PC-9 (cell line): ENCODE measurements at places on chromosomes 1 and 21. TPM values are rescaled to one million over a fixed set of nuclear protein-coding genes. Genes with fewer than 3 reads are reported as not detected.
A peak's percentile ranks its signal among the peaks of the same experiment; 100 is the strongest.

Gene CCDC185
- not detected in 2 replicates for total RNA-seq

- no peak for DNase-seq
Measured at GRCh38 chr1:1227386-1227785, 4.4 kb downstream of the SDF4 start.

GRCh38 chr1:232952514-232953499 is 2.4 kb downstream of the NTPCR start:
- DNase-seq, result peak; percentile 23

- DNase-seq, result no peak
Measured at GRCh38 chr1:212613440-212614335, 5.1 kb downstream of the ATF3 start.

DNA sequence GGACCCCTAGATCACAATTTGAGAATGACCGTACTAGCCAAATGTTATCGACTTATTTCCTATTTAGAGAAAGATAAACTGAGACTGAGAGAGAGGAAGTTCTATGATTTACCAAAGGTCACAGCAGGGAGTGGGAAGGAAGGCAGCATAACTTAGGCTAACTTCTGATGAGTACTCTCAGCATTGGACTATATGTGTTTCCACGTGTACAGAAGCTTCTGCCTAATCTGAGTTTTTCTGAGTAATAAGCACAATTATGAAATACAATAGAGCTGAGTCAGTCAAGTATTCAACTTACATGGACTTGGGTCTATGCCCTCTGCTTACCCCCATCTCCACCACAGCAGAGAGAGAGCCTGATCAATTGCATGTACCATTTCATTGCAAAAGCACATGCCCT is 88.1 kb upstream of the HIVEP3 start:
- DNase-seq, result no peak

DNA sequence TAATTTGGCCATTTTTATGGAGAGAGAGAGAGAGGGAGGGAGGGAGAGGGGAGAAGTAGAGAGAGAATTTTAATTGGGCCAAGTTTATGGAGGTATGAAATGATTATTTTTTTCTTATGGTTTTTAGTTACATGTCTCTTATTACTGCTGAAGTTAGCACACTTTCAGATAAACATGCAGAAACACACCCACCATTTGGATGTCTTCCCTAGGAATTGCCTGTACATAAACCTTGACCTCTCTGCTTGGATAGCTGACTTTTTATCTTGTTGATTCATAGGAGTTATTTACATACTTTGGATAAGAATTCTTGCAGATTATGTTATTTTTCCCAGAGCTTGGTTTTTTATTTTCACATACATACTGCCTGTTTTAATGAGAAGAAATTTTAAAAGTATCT is 310.2 kb upstream of the ADAMTS5 start:
- no peak for DNase-seq

Gene S100A7
- not detected in 2 replicates for total RNA-seq

- no peak for DNase-seq
Measured at GRCh38 chr1:117142200-117142599, 20.7 kb upstream of the TRIM45 start.

Gene LDLRAD2
- not detected in 2 replicates for total RNA-seq

DNA sequence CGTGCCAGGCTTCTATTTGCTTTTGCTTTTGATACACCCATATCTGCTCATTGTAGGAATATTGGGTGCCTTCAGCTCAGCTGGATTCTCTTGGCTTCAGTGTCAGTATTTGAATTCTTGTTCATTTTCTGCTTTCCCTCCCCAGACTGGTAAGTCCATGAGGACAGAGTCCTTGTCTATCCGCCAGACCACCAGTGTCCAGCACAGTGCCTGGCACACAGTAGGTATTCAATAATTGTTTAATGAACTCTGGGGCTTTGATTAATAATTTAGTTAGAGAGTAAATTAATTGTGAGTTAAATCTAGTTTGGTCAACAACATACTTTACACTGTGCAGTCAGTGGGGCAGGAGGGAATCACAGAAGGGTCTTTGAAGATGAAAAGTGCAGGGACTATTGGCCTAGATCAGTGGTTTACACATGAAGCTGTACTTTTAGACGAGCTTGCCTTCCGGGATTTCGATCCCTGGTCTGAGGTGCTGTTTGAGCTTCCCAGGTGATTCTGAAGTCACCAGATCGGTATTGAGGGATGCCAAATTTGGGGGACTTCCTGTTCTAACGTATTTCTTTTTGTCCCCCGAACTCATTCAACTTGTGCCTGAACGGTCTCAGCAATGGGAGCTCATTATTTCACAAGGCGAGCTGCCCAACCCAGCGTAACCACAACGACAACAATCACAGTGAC is 119.1 kb upstream of the JUN start:
- DNase-seq, result no peak

DNA sequence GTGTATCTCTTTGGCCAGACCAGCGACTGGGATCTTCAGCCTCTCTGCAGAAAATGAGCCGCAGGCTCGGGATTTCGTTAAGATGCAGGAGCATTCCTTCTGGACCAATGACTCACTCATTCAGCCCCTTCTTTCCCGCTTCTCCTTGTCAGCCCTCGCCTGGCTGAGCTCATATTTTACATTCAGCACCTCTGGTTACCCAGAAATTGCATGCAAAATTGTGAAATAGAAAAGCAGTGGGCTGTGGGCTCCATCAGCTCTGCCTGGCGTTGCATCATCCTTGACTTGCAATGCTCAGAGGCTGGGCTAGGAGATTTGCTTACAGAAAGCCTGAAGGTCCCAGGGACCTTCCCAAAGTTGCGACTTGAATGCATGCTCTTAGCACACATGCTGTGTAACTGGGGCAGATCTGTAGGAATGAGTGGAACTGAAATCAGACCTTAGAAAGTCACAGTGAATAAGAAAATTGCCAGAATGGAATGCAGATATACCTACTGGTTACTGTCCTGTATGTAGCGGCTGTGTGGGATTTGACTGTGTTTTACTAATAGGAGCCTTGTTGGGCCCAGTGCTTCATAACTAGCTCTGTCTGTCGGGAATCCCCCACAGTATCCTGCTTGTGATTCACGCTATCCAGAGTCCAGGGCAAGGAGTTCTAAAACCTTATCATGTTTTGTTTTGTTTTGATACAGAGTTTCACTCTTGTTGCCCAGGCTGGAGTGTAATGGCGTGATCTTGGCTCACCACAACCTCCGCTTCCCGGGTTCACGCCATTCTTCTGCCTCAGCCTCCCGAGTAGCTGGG is 444.8 kb downstream of the KIF26B start:
- no peak for DNase-seq

Gene SYPL2
- total RNA-seq, result 0.09 and 0.28 TPM in 2 replicates

Gene CFAP57
- 1.6 and 1.7 TPM in 2 replicates for total RNA-seq

DNA sequence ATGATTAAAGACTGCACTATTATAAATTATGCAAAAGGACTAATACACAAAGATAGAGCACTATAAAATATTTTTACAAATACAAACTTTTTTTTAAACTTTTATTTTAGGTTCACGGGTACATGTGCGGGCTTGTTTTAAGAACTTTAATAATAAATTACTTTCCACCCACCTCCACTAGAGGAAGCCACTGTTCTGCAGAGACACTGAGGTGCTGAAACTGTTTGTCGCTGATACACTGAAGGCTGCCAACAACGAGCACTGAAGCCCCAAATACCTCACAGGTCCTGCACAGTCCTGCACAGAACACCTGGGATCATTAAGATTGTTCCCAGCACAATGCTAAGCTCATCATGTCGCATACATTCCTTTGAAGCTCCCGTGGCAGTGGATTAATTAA is 19.9 kb downstream of the COA6 start:
- DNase-seq, result no peak

Gene ELAVL4
- total RNA-seq, result not detected in 2 replicates

- DNase-seq, result no peak
Measured at GRCh38 chr1:164846731-164847691, 288.0 kb downstream of the PBX1 start.

- DNase-seq, result no peak
Measured at GRCh38 chr1:53589043-53589887, 130.1 kb downstream of the DMRTB1 start.

Gene PAQR7
- 30.2 and 34.0 TPM in 2 replicates for total RNA-seq

GRCh38 chr1:219159946-219160645 is 13.6 kb upstream of the LYPLAL1 start:
- no peak for DNase-seq

Gene RAP1GAP
- total RNA-seq, result 22.7 and 30.2 TPM in 2 replicates
